CD4-positive, alpha-beta T cell treated with Interleukin-1 beta for 1 hour (primary cell): ENCODE measurements at places on chromosomes 1 and 21.

GRCh38 chr1:223674119-223674890, 8.8 kb upstream of the CAPN8 start:
- DNase-seq, result no peak

DNA sequence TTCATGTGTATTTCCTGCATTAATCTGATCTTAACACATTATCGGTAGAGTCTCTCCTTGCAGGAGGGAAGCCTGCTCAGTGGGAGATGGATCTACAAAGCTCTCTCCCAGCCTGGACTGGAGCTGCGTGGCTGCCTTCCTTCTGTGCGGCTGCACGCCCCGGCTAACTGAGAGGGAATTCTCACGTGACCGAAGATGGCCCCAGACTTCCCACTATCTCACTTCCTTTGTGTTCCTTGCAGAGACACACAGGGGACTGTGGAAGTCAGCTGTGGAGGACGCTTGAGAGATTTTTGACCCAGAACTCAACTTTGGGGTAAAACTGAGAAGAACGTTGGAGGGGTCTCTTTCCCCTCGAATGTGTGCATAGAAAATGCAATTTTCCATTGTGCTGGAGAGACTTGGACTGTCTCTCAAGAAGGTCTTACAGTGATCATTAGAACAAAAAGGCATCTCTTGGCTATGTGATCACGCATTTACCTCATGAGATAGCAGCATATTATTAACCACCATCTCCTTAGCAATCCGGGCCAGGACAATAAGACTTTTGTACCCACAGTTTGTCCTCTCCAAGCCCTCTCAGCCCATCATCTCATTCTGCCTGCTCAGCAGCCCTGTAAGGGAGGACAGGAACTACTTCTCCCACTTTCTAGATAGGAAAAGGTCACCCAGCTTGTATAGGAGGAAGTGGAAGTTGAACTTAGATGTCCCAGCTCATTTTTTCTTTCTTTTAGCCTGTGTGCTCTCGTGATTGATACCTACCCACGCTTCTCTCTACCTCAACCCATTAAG, 49.3 kb upstream of the TARBP1 start:
- no peak for DNase-seq

GRCh38 chr1:115432061-115432460, 94.0 kb upstream of the NGF start:
- DNase-seq, result no peak

DNA sequence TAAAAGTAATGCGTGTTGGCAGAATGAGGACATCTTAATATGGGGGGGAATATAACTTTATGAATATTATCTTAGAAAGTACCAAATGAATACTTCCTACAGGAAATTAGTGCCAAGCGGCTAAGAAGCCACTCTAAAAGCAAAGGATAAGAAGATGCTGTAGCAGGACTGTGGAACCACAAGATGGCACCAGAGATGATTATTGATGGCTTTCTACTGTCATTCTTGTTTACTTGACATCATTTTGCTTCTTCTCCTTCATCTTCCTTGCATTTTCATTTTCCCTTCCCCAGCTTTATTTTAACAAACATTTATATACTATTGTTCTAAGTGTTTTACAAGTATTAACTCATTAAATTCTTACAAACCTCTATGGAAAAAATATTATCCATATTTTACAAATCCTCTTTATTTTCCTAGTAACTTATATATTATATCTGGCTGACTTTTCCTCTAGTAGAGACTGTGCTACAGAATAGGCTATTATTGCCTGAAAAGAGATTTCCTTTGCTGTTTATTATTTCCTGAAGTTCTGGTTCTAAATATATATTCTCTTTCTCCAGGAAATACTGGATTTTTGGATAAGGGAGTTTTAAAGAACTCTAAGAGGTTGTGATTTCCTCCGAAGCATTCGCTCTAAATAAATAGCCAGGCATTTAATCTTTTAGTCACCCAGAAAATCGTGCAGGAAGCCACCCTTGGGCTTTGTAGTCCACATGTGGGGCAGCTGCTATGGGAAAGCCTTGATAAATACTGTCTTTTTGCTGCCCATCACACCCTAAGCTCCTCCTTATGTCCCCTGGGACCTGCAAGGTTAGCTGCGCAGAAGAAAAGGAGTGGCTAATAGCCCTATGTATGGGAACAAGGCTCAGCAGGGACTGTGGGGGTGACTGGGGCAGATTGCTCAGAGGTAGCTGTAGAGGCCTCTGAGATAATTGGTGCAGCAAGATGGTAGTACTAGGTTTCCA, 69.8 kb downstream of the TPR start:
- DNase-seq, result no peak

DNA sequence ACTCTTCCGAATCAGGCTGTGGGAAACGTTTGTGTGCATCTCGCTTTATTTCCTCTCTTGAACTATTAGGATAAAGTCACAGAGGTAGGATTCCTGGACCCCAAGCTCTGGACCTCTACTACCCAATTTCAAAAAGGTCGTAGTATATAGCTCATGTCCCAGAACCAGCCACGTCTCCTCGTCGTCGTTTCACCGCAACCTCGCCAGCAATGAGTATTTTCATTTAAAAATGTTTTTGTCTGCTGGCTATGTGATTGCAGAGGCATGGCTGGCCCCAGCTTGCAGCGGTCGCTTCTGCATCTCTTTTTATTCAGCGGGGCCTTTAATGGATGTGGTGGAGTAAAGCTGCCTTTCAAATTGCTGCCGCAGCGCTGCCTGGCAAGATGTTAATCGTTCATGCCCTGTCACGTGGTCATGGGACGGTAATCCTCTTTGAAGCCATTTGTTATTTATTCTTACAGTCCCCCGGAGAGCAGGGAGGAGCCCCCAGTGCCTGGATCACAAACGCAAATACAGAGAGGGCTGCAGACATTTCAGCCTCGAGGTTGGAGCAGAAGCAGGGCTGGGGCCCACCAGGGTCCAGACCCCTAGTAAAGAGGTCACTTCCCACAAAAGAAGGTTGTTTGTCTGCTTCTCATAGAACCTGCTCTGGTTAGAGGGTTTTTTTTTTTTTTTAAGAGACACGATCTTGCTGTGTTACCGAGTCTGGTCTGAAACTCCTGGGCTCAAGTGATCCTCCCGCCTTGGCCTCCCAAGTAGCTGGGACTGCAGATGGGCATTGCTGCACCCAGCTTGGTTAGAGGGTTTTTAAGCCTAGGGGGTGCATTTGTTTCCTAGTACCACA, 11.6 kb upstream of the NPHP4 start:
- DNase-seq, result no peak

DNA sequence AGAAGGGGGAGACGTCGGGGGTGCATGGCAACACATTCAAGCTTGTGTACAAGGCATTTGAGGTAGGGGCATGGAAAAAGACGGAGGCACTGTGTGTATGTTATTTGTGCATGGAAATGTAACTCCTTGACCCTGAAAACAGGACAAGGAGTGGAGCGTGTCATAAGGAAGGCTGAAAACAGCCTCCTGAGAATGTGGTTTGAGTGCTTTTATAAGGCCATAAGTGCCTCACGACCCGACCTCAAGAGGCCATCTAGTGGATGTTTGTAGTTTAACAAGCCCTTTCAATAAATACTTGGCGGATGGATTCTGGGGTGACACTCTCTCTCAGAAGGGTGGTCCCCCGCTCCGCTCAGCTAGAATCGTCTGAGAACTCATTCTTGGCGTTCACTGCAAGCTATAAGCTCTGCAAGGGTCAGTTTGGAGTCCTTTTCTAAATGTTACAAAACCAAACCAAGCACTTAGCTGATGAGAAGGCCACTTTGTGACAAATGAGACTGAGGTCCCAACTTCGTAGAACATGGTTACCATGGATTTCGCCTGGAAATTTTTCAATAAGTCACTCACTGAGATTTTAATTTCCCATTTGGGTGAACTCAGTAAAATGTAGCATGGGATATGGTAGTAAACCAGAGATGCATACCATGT, 38.8 kb upstream of the CLCA4 start:
- DNase-seq, result no peak

- DNase-seq, result no peak
These were observed 178.4 kb upstream of the CXADR start for GRCh38 chr21:17334484-17334883.

GRCh38 chr1:201310986-201311355, 27.7 kb downstream of the PKP1 start:
- no peak for DNase-seq

DNA sequence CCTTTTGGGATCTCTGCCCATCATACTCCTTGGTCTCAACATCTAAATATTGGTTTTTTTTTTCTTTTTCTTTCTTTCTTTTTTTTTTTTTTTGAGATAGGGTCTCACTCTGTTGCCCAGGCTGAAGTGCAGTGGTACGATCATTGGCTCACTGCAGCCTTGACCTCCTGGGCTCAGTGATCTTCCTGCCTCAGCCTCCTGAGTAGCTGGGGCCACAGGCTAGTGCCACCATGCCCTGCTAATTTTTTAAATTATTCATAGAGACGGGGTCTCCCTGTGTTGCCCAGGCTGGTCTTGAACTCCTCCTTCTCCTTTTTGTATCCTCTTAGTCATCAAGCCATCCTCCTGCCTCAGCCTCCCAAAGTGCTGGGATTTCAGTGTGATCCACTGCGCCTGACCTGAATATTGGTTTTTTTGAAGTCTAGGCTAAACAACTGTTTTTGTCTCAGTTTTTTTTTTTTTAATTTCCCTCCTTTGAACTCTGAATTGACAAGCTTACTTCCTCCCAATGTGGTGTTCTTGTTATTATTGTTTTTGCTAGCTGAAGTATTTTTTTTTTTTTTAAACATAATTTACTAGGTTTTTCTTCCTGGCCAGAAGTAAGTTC, 30.9 kb downstream of the MAPKAPK2 start:
- peak; percentile 43 for DNase-seq

DNA sequence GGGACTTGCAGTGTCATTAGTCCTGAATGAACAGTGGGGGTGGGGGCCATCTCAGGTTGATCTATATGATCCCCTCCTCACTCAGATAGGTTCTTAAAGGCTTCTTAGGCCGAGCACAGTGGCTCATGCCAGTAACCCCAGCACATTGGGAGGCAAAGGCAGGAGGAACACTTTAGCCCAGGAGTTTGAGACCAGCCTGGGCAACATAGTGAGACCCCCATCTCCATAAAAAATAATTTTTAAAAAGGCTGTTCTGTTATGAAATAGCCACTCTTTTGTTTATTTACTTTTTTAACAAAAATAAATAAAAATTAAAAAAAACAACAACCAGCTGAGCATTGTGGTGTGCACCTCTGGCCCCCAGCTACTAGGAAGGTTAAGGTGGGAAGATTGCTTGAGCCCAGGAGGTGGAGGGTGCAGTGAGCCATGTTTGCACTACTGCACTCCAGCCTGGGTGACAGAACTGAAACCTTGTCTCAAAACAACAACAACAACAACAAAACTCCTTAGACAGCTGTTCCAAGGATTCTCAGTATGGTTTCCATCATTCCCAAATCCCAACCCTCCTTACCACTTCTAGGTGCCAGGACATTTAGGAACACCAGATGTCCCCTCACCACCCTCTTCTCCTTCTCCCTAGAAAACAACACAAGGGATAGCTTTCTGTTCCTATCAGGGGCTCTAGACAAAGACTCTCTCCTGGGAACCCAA, 2.0 kb upstream of the TRAPPC3 start:
- DNase-seq, result no peak

DNA sequence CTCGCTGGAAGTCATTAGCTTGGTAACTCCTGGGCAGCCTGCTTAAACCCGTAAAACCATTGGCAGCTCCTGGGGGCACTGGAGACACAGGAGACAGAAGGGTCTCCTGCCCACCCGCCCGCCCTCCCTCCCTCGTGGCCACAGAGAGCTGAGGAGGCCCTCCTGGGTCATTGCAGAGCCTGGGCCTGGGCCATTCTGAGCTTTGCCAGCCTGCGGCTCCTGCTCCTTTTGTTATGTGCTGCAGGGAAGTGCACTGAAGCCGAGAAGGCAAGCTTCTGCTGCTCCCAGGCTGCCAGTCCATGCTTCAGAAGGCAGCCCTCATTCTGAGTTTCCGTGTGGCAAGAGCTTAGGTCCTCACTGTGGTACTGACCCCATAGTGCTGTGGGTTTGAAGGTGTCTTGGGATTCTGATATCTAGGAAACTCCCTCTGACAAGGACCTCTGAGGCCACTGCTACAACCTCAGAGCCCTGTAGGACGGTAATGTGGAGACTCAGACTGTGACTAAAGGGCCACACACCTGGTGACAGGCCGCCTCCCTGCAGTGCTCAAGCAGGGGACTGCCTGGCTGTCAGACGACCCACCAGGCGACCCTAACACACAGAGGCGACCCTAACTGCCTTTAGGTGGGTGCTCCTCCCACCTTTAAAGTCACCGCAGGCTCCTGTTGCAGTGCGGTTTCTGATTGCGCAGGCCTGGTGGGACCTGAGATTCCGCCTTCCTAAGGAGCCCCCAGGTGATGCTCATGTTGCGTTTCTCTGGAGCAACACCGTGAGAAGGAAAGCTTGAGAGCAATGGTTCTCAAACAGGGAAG, 118.7 kb downstream of the IER5 start:
- no peak for DNase-seq

DNA sequence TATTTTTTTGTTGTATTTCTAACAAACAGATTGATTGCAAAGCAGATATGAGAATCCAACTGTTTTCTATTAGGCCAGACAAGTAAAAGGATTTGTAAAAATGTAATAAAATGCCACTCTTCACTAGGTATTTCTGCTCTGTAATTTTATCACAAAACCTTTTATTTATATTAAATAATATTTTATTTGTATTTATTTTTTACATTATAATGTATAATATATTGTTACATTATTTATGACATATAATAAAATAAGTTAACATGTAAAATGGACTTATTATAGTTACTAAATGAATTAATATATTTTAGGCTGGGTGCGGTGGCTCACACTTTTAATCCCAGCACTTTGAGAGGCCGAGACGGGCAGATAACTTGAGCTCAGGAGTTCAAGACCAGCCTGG, 12.7 kb upstream of the TNNI1 start:
- no peak for DNase-seq

GRCh38 chr1:192270398-192270797, 46.4 kb upstream of the RGS21 start:
- DNase-seq, result no peak

- DNase-seq, result no peak
These were observed 15.8 kb upstream of the NUP210L start for GRCh38 chr1:154170547-154171222.

GRCh38 chr21:43591571-43591970, 67.7 kb downstream of the HSF2BP start:
- DNase-seq, result no peak

DNA sequence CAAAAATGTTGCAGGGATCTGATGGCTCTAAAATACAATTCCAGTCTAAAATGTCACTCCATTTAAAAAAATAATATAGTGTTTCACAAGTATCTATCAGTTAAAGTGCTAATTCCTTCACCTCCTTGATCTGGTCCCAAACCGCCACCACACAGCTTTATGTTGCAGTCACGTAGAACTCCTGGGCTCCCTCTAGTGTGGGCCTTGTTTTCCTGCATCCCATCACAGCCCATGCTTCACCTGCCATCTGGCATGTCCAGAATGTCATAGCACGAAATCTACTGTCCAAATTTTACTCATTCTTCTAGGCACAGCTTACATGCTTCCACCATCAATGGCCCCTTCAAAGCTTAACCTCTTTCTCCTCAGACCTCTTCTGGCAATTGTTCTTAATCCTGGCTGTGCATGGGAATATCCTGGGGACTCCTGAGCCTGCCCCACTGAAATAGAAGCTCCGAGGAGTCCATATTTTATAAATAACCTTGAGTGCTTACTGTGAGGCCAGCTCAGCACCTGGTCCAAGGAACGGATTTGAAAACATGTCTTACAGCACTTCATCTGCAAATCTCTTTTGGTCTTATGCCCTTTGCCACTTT, 15.5 kb downstream of the FYB2 start:
- DNase-seq, result no peak

- DNase-seq, result no peak
These were observed 2.1 kb downstream of the KLHDC7A start for GRCh38 chr1:18482721-18483425.
